ENCODE measurements at places on chromosomes 2 and 18. TPM values are rescaled to one million over a fixed set of nuclear protein-coding genes. Genes with fewer than 3 reads are reported as not detected.

ZBTB7C gene
- total RNA-seq: 0.03 TPM

- H3K27me3 ChIP-seq: no peaks in the 10 kb centered on the region
- no peaks in the 10 kb centered on the region for H3K4me1 ChIP-seq
- H3K36me3 ChIP-seq: no peaks in the 10 kb centered on the region
- no peak overlapping the region for H3K27ac ChIP-seq
- H3K4me3 ChIP-seq: no peak overlapping the region
Measured at GRCh38 chr18:46346213-46346612, 242.0 kb downstream of the HAUS1 start.

- H3K36me3 ChIP-seq: no peaks in the 10 kb centered on the region
- H3K27ac ChIP-seq: no peak overlapping the region
- peaks cover 11% of the 10 kb centered on the region for H3K4me1 ChIP-seq
Measured at GRCh38 chr2:127674241-127675209, 805 bp downstream of the LIMS2 start.

GRCh38 chr2:3728104-3729054 is 25.0 kb downstream of the DCDC2C start:
- H3K27ac ChIP-seq: no peak overlapping the region
- H3K4me1 ChIP-seq: no peaks in the 10 kb centered on the region
- DNase-seq: peak; percentile 12
- no peak overlapping the region for H3K4me3 ChIP-seq
- no peaks in the 10 kb centered on the region for H3K36me3 ChIP-seq

GRCh38 chr2:11681722-11682589 is 12.0 kb upstream of the NTSR2 start:
- H3K27me3 ChIP-seq: no peaks in the 10 kb centered on the region
- DNase-seq: no peak
- H3K4me1 ChIP-seq: no peaks in the 10 kb centered on the region
- H3K36me3 ChIP-seq: no peaks in the 10 kb centered on the region

- no peak overlapping the region for H3K27ac ChIP-seq
- no peaks in the 10 kb centered on the region for H3K36me3 ChIP-seq
- DNase-seq: no peak
- H3K4me1 ChIP-seq: no peaks in the 10 kb centered on the region
- no peak overlapping the region for H3K4me3 ChIP-seq
Measured at GRCh38 chr2:25453199-25453905, 111.6 kb upstream of the DNMT3A start.

GRCh38 chr2:179104736-179105135 is 54.8 kb upstream of the CCDC141 start:
- H3K27me3 ChIP-seq: no peaks in the 10 kb centered on the region
- H3K27ac ChIP-seq: no peak overlapping the region
- DNase-seq: peak; percentile 51
- H3K4me3 ChIP-seq: no peak overlapping the region
- H3K36me3 ChIP-seq: no peaks in the 10 kb centered on the region
